ENCODE measurements at places on chromosomes 4 and X.

DNA sequence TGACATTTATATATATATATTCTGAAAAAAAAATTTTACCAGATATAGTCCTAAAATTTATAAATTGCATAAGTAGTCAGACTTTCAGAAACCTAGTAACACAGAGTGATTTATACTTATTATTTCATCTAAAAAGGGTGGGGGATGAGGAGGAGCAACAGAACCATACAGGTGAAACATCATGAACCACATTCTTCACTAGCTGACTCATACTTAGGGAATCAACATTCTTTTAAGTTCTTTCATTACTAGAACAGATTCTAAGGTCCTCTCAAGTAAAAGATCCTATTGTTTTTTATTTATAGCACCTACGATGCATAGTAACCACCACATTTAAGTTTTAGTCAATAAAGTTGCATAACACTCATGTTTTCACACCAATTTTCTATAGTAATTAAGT, 166.1 kb downstream of the LRBA start:
- DNase-seq: no peak

- no peak for DNase-seq
Observed at GRCh38 chrX:6052111-6052745, 176.4 kb downstream of the NLGN4X start.

DNA sequence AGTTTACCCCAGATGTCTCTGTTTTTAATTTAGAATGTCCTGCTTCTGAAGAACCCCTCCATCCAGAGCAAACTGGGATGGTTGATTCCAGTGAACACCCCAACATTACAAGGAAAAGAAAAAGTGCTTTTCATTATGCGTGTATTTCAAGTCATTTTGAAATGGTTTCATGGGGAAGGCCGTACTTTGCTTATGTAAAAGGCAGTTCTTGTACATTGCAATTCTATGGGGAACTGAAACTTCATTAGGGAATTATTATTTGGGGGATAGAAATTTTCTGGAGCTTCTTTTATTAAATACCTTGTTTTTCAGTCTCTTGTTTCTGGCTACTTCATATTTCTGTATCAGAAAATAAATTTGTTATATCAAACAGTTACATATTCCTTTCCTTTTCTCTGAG, 96.9 kb upstream of the ZNF518B start:
- no peak for DNase-seq

- DNase-seq: no peak
Observed at GRCh38 chr4:140090215-140090731, 63.7 kb downstream of the MAML3 start.

DNA sequence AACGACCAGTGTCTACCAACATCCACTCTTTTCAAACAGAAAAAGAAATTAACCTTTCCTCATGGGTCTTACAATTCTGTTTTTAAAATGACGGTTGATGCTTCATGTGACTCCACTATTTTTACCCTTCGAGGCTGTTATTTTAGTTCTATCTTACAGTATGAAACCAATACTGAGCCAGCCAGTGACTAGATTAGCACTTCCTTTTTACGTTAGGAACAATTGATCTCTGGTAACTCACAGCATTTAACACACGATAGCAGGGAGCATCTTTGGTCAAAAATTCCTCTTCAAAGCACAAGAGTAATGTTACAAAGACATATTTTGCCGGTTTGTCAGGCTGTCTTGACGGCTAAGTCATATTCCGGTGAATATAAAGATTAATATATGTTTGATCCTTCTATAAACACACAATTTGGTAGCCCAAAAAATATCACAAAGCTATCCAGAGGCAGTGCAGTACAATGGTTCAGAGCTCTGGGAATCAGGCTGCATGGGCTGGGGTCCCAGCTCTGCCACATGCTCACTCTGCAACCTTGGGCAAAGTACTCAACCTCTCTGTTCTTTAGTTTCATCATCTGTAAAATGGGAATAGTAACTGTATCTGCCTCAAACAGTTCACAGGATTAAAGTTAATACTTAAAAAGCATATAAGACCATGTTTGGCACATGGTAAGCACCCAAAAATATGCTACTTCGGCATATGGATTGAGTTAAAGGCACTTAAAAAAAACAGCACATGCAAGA, 62.9 kb upstream of the TXK start:
- no peak for DNase-seq

DNA sequence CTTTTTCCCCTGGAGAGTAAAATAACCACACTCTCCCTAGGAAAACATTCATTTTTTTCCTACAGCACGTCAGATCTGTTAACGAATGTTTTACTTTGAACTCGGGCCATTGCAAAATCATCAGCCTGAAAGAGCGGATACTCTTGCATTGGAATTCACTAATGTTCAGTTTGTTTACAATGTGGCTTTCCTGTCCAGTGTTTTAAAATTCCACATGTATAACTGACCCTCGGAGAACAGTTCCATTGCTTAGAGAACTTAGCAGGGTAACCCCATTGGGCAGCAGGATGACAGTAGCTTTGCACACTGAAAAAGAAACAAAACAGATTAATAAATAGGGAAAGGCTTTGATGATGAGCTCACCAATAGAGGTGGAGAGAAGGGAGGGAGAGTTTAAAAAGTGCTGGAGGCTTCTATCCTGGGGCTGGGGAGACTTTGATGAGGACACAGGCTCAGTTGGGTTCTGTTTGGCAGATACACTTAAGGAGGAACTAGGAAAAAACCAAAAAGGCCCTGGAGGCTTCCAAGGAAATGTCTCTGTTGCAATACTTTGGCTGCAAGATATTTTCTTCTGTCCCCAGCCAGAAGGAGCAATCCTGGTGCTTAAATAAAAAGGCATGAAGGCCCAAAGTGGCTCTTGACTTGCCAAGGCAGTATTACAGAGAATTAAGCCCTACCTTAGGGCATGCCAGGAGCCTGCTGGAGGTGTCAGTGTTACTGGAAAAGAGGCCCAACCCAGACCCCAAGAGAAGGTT, 143.1 kb downstream of the ARSF start:
- DNase-seq: no peak

DNA sequence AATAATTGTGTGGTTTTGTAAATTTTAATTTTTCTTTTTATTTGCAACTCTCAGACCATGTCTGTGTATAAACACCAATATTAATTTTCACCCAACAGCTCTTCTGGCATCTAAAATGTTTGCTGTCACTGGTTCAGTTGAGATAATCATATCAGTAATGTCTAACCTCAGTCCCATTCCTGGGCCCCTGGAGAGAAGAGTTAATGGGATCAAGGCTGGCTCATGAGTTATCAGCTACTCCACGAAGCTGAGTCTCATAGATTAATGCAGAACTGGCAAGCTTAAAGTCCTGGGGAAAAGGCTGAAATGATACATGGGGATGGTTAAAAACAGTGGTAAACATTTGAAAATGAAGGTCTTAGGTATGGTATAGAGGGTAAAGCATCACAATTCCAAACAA, 28.4 kb upstream of the TSPAN5 start:
- DNase-seq: no peak

DNA sequence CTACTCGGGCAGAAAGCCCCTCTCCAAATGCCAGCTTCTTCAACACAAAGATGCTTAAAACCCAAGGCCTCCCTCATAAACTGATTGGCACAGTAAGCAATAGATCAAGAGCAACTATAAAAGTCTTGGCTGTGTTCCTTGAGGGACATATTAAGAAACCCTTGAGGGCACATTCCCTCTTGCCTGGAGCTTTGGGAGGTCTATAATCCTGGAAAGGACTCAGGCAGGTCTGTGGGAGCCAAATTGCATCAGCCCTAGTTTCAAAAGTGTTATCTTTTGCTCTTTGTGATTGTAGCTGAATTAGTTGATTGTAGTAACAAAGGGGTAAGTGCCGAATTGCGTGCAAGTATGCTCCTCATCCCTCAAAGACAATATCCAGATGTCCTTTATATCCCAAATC, 18.6 kb upstream of the SETD7 start:
- DNase-seq: no peak

DNA sequence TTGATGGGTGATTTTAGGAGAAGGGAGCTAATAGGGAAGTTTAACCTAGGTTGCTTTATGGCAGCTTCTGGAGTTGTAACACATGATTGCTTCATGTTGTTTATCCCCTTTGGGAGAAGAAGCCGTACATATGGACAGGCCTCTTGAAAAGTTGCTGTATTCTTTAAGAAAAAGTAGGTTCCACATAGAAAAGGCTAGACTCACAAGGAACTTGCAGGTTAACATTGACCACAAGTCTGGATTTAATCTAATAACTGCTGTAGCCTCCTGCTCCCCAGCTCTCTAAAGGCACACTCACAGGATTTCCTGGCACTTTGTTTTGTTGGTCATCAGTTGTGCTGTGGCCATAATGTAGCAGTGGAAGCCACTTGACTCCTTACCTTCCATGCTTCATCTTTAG, 19.7 kb downstream of the FNIP2 start:
- DNase-seq: no peak

DNA sequence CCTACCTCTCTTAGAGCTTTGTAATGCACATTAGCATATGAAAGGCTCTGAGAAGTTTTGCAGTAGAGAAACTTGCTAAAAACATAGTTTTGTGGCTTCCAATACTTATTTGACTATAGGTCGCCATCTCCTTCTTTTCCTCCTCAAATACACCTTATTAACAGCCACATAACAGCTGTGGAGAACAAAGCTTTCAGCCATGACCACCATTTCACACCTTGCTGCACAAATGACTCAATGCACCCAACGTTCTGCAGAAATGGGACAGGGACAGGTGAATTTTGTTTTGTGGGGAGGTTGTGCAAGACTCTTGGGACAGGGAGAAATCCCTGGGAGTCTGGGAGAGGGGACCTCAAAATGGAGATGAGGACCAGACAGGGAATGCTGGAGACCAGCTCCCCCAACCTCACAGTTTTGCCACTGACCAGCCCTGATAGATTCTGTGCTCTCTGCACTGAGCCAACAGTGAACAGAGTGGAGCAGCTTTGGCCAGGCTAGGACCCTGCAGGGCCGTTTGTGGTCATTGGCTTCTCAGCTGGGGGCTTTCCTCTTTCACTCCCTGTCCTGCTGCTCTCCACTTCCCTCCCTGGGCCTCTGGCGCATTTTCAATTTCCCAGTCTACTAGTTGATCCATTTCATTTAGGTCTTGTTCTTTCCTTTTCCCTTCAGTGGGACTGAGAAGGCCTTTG, 16.6 kb downstream of the FRMPD3 start:
- no peak for DNase-seq

GRCh38 chr4:25080571-25080970, 49.8 kb upstream of the LGI2 start:
- no peak for DNase-seq

DNA sequence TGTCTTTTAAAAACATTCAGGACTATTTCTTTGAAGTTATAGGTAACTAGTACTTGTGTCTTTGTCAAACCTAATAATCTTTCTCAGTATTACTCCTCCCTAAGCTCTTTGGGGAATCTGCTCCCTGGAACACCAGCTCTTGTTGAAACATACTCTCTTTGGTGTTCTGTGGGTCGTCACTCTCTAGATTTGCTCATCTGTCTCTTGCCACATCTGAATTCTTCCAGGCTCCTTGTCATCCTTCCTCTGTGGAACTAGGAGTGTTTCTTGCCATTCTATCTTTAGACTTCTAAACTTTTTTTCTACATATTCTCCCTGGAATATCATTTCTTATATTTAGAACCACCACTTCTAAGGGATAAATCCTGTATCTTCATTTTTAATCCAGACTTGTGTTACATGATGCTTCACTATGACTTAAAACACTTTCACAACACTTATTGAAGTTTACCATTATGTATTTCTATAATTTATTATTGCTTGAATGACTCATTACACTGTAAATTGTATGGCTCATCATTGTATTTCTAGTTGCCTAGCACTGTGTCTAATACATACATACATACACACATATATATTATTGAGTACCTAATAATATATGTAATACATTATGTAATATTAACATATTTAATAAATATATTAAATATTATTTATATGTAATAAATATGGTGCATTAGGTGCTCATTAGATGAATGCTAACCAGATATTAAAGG, 186.1 kb downstream of the TMA16 start:
- DNase-seq: no peak

DNA sequence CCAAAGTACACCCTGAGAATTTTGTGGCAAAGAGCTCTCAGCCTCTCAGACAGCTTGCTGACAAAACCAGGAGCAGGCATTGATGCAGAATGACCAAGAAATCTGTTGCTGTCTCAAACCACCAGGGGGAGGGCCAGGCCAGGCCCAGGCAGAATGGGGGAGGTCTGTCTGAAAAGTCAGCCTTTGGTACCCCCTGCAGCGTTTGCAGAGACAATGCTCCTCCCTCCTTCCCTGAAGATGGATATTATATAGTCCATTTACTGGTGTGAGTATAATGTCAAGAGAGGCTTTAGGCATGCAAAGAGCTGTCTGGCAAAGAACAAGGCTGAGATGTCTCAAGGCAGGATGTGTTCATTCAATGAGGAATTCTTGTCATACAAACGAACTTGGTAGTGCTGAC, 52.9 kb upstream of the TRPC5OS start:
- no peak for DNase-seq

GRCh38 chrX:72309297-72310071, 3.8 kb upstream of the CITED1 start:
- no peak for DNase-seq

- no peak for DNase-seq
Observed at GRCh38 chrX:112587194-112587593, 92.5 kb downstream of the LHFPL1 start.

DNA sequence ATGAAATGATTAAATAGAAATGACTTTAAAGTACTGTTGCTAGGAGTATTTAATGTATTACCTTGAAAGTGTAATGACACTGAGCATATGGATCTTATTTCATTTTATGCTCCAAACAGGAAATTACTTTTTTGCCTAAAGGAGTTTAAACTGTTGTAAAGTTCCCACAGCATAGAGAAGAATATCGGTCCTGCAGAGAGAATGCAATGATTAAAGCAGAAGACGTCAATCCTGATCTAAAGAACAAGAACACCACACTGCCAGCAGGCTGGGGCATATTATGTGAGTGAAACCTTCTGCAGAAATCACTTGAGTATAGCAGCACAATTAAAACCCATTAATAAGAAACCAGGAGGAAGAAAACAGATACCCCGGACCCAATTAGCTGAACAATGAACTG, 72.8 kb upstream of the CAMK2D start:
- DNase-seq: no peak

- no peak for DNase-seq
Observed at GRCh38 chr4:167222099-167222498, 12.2 kb downstream of the SPOCK3 start.

- DNase-seq: no peak
Observed at GRCh38 chr4:14465507-14465906, 536.8 kb upstream of the CPEB2 start.

DNA sequence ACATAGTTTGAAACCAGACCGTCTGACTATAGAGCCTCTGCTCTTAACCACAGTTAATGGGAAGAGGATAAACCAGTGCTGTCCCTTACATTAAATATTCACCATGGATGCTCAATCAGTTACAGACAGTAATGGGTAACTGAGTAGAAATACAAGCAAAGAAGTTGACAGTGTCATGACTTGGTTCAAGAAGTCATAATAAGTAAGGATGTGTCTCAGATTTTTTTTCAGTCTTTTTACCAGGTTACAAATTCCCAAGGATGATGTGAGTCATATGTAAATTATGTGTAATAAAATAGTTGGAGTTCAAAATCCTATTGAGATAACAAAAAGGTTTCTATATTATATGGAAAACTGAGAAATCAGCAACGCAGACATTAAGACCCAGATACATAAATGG, 31.1 kb downstream of the ZCCHC4 start:
- no peak for DNase-seq

- no peak for DNase-seq
Observed at GRCh38 chr4:79025170-79025569, 85.9 kb upstream of the PAQR3 start.

- no peak for DNase-seq
Observed at GRCh38 chr4:26791346-26791745, 69.3 kb upstream of the STIM2 start.

GRCh38 chr4:24137671-24138601, 248.1 kb upstream of the PPARGC1A start:
- no peak for DNase-seq

Data from stimulated activated naive B cell treated with anti-CD40 and anti-IgM and Interleukin-4, amounts not matched to agents 10 μg/mL and 1 μg/mL and 100 μg/mL, for 72 hours (primary cell).